ENCODE measurements at places on chromosomes 13 and 19.
A peak's percentile ranks its signal among the peaks of the same experiment; 100 is the strongest.

GRCh38 chr19:41767115-41767514, 11.8 kb downstream of the CEACAM6 start:
- DNase-seq: no peak

DNA sequence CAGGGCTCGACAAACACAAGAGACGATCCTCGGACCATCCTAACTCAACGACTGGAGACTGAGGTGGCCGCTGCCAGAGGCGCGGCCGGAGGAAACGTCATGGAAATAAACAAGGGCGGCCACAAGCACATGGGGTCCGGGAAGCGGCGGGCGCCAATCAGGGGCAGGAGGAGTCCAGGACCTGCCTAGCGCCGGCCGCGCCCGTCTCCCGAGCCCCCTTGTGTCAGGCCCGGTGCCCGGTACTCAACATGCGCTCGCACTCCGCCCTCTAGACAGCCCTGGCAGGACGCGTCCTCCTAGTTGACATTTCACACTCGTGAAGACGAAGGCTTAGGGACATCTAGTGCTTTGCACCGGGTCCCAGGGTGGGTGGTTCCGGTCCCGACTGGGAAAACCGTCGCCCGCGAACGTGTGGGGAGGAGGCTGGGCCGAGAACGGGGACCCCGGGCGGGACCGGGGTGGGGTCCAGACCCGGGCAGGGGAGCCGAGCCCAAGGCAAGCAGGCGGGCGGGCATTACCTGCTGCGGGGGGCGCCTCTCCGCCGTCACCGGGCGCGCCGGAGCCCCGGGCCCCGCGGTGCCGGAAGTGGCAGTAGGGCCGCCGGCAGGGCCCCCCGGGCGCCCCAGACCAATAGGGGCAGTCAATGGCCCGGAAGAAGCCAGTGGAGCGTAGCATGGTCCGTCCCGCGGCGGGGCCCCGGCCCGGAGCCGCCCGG, 442 bp downstream of the REXO1 start:
- no peak for DNase-seq

DNA sequence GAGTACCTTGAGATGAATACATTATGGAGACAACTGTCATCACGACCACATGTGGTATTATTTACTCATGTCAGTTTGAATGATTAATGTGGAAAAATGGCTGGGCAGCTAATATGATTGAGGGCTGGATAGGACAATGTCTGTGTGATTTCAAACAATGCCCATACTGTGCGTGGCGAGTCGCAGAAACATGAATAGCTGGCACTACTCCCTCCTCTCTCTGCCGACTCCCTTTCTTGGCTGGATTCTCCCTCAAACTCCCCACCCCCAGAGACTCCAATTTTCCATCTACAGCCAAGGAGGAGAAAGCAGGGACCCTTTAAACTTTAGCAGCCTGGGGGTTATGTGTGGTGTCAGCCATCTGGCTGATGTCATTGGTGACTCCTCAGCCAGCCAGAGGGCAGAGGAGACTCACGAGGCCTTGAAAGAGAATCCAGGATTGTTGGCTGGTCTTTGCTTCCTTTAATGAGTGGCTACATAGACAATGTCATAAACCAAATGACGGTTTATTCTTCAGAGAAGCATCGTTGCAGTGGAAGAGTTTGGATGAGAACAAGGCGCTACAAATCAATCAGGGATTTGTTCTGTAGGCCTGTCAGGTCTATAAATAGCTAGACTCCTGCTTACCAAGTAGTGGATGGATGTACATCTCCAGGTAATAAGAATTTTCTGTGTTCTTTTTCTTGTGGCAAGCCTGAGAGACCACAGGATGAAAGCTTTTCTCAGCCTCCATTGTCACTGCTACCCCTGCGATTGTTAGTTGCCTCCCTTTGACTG, 165.6 kb downstream of the DLEU7 start:
- DNase-seq: no peak

- no peak for DNase-seq
Measured at GRCh38 chr13:30216111-30216510, 91.2 kb downstream of the KATNAL1 start.

- DNase-seq: no peak
Measured at GRCh38 chr13:76803831-76804230, 82.4 kb downstream of the KCTD12 start.

DNA sequence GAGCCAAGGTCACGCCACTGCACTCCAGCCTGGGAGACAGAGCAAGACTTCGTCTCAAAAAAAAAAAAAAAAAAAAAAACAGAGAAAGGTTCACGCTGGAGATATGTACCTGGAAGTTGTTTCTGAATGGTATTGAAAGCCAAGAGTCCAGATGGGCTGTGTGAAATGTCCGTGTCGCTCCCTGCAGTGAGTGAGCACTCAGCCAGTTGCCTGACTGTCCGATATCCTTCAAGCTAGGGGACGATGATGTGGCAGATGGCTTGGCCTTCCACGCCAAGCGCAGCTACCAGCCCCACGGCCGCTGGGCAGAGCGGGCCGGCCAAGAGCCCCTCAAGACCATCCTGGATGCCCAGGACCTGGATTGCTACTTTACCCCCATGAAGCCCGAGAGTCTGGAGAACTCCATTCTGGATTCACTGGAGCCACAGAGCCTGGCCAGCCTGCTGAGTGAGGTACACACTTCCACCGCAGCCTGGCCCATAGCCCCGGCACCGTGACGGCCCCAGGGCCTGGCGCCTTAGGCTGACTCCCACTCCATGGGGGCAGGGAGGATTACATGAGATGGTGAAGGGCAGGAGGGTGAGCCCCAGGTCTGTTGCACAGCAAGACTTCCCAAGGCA, 11.7 kb upstream of the OVOL3 start:
- DNase-seq: no peak

GRCh38 chr13:43478902-43479301, 307.9 kb downstream of the ENOX1 start:
- no peak for DNase-seq

DNA sequence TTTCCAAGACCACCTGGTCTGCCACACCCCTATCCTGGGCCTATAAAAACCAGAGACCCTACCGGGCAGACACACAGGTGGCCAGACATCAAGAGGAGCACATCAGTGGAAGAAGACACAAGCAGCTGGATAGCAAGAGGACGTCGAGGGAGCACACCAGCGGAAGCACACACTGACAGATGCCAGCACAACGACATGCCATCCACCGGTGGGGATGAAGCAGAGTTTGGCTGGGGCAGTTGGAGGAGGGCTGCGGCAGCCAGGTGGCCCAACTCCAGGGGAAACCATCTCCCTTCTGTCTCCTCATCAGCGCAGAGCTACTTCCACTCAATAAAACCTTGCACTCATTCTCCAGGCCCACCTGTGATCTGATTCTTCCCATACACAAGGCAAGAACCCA, 200.6 kb downstream of the PCDH17 start:
- no peak for DNase-seq

DNA sequence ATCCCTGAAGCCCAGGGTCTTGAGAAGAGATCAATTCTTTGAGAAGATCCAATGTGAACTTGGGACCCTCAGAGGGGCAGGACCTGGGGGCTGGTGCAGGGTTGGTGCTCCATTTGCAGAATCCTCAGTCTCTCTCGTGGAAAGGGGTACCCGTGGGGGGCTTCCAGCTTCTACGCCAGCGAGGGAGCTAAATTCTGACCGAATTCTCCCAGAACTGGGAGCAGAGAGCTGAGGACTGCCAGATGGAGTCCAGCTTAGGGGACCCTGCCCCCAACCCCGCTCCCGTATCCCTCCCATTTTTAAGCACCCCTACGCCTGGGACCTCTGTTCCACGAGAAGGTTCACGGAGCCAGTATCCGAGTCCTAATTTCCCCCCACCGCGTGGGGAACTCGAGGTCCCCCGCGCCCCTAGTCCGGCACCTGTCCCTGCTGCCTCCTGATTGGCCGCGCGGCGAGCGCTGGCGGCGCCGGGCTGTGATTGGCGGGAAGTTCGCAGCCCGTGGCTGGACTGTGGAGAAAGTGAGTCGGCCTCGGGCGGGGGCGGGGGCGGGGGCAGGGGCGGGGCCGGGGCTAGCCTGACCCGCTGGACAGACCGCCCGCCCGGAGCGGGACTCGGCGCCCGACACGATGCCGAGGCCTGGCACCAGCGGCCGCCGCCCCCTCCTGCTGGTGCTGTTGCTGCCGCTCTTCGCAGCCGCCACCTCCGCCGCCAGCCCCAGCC, 4.4 kb upstream of the LTBP4 start:
- DNase-seq: no peak

DNA sequence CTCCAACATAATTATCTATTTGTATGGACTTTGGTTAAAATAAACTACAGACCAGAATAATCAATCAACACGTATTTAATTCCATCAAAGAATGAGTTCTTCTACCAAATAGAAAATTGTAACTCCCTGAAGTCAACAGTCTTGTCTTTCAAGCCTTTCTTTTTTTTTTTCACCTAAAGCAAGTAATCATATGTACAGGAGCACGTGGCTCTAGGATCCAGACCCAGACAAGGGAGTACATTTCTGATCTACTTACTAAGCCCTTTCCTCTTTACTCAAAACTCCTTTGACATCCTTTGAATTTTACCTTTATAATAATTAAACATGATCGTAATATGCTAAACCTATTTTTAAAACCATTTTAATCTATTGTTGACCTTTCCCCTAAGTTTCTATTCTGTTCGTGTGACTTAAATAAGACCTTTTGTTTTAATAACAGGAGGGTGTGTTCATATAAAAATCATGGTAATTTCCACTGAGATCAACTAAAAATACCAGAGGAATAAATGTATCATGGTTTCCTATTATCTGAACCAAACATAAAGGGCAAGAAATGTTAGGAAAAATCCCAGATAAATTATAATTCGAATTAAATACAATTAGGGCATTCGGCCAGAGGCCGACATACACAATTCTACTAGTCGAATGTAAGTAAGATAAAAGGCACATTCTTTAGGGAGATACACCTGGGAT, 1.7 kb downstream of the SLC7A1 start:
- no peak for DNase-seq

DNA sequence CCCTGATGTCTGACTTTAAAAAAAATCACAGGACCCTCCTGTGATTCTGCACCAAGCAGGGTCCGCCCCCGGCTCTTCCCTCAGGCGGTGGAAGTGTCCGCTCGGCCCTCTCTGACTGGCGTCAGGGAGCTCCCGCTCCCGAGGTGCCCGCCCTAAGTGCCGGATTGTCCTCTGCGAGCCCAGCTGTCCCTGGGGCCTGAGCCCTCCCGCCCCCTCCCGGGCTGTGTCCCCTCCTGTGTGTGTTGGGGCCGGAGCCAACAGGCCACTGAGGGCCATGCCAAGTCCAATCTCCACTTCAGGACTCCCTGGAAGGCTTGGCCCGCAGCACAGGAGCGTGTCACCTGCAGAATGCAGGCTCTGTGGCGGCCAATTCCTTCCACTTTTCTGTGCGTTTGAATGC, 25.4 kb downstream of the MAP2K2 start:
- no peak for DNase-seq

DNA sequence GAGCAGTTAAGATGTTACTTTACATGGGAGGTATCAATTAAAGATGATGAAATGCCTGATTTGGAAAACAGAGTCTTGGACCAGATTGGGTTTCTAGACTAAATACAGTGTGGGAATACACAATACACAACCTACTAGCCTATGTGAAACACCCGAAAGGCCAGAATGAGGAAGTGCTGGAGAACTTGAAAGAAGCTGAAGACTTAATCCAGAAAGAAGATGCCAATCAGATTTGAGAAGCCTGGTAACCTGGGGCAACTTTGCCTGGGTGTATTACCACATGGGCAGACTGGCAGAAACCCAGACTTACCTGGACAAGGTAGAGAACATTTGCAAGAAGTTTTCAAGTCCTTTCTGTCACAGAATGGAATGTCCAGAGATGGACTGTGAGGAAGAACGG, 43.2 kb downstream of the N4BP2L1 start:
- DNase-seq: no peak

- DNase-seq: no peak
Measured at GRCh38 chr13:19676168-19676567, 42.7 kb downstream of the MPHOSPH8 start.

- DNase-seq: no peak
Measured at GRCh38 chr13:111460548-111461444, 140.4 kb downstream of the TEX29 start.

DNA sequence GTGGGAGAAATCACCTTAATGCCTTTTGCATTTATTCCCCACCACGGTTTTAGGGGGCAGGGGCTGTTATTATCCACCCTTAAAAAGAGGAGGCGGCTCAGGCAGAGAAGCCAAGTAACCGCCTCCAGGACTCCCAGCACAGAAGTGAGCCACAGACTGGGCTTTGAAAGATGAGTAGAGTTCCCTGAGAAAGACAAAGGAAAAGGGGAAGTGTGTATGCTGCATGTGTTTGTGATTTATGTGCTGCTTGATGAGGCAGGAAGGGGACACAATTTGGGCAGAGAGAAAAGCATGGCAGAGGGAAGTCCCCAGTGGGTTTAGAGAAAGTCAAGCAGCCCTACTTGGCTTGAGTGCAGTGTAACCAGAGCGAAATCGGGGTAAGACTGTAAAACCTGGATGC, 85.0 kb downstream of the DOCK9 start:
- DNase-seq: no peak

GRCh38 chr13:27177852-27178251, 6.2 kb upstream of the USP12 start:
- DNase-seq: no peak

GRCh38 chr19:3055741-3056416, 6.4 kb downstream of the TLE5 start:
- peak; percentile 77 for DNase-seq

- DNase-seq: no peak
Measured at GRCh38 chr13:82822935-82823334, 1059.3 kb downstream of the SLITRK1 start.
